ENCODE measurements at places on chromosomes 11 and 22.
A peak's percentile ranks its signal among the peaks of the same experiment; 100 is the strongest.

GRCh38 chr11:9071692-9072091 lies 19.7 kb downstream of the SCUBE2 start:
- DNase-seq: no peak

GRCh38 chr11:21534288-21534687 lies 658.6 kb upstream of the ANO5 start:
- no peak for DNase-seq

GRCh38 chr11:5689551-5689983 lies at the start of gene TRIM22:
Gene TRIM22 (plus strand): TSS chr11:5689790. CDS start chr11:5696233, 6,443 bp downstream.
- DNase-seq: peak; percentile 34

DNA sequence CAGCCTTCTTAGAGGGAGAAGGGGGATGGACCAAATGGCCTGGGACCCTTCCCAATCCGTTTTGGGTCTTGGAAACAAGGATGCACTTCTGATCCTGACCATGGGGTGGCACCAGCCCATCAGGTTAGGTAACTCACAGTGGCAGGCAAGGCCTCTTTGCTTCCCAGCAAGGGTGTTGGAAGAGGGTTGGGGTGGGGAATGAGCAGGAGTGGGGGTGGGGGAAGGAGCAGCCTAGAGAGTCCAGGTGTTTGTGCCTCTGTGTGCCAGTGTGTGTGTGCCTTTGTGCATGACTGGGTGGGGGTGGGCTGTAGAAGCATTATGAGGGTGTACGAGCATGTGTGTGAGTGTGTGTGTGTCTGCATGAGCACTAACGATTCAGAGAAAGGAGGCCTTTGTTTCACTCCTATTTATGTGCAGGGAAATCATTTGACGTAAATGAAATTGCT lies 213.1 kb downstream of the INSC start:
- DNase-seq: peak; percentile 3

DNA sequence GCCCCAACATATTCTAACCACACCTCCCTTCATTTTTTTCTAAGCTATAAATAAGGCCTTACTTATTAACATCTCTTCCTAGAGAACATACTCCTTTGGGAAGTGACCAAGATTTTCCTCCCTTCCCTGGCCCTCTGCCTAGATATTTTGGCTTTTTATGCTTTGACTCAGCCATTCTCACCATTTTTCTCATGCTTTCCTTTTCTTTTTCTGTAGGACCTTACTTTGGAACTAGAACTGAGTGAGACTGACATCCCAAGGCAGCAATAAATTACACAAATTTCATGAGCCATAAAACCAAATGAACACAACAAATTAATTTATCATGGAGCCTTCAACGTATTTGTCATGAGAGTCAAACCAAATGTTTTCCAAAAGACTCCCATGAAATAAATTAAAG lies 142.7 kb upstream of the CTSC start:
- DNase-seq: no peak

DNA sequence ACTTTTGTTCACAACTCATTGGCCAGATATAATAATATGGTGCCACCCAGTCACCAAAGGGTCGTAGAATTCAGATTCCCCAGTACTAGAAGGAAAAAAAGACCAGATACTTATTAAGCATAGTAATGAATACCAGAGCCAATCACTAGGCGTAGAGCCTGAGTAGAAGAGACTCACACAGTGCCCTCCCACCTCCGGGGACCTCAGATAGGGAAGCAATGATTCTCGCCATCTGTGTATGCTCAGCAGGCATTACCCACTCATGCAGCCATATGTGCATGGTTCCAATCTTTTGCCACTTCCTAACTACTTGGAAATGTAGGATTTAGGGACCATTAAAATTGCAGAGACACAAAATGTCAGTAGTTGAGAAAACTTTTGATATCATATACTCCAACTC lies 85.3 kb downstream of the C11orf87 start:
- no peak for DNase-seq

DNA sequence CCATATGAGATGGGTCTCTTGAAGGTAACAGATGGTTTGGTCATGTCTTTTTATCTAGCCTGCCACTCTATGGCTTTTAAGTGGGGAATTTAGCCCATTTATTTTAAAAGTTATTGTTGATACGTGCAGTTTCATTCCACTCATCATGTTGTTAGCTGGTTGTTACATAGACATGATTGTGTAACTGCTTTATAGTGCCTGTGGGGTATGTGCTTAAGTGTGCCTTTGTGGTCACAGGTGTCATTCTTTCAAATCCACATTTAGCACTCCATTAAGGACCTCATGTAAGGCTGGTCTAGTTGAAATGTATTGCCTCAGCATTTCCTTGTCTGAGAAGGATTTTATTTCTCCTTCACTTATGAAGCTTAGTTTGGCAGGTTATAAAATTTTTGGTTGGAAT lies 263.8 kb upstream of the LUZP2 start:
- no peak for DNase-seq

GRCh38 chr11:35286126-35286525 lies 133.2 kb downstream of the SLC1A2 start:
- no peak for DNase-seq

- DNase-seq: no peak
These were observed 26.1 kb upstream of the CLMP start for GRCh38 chr11:123221096-123221561.

- DNase-seq: no peak
These were observed 21.3 kb downstream of the ZBTB16 start for GRCh38 chr11:114080769-114081168.

DNA sequence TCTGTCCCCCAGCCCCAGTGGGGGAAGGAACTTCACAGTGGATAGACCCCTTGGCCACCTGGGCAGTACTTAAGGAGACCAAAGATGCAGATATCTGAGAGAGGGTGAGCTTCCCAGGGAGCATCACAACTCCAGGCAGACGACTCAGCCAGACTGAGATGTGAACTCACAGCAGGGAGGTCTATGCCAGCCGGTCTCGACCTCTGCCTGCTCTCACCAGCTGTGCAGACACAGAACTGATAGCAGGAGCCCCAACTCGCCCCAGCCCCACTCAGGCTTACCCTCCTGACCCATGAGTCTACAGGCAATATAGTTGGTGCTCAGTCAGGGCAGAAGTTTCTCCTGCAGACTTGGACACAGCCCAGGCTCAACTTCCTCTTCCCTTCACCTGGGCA lies 29.7 kb upstream of the ACCSL start:
- no peak for DNase-seq

DNA sequence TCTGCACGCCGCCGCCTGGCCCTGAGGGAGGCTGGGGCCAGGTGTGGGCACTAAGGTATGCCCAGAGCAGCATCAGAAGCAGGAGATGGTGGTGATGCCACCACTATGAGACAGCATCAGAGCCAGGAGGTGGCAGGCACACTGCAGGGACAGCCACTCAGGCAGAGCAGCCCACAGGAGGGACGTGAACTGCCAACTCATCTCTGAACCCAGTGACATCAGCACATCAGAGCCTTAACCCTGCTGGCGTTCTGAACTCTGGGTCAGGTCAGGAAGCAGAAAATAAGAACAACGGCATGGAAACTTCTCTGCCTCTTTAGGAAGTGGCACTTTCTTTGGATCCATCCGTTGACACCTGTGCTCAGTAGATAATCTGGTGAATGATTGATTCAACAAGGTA lies 14.7 kb upstream of the IFT27 start:
- no peak for DNase-seq

- no peak for DNase-seq
These were observed 77.0 kb downstream of the FAM83F start for GRCh38 chr22:40071720-40072119.

GRCh38 chr22:17087498-17088131 lies 2.8 kb downstream of the IL17RA start:
- no peak for DNase-seq

GRCh38 chr22:24948356-24949202 lies 2.1 kb upstream of the LHFPL7 start:
- no peak for DNase-seq

- no peak for DNase-seq
These were observed 497.3 kb downstream of the MIAT start for GRCh38 chr22:27154717-27155116.

- no peak for DNase-seq
These were observed 7.1 kb downstream of the ACAD8 start for GRCh38 chr11:134260503-134260902.

- DNase-seq: peak; percentile 44
These were observed at the start of gene SMIM38 for GRCh38 chr11:69155302-69156234. Gene SMIM38 (plus strand): TSS chr11:69155935. CDS start chr11:69157847, 1,912 bp downstream.

- DNase-seq: no peak
These were observed 2.3 kb upstream of the TMEM45B start for GRCh38 chr11:129813231-129813791.

- DNase-seq: no peak
These were observed 36.0 kb upstream of the PANX2 start for GRCh38 chr22:50134481-50134880.

DNA sequence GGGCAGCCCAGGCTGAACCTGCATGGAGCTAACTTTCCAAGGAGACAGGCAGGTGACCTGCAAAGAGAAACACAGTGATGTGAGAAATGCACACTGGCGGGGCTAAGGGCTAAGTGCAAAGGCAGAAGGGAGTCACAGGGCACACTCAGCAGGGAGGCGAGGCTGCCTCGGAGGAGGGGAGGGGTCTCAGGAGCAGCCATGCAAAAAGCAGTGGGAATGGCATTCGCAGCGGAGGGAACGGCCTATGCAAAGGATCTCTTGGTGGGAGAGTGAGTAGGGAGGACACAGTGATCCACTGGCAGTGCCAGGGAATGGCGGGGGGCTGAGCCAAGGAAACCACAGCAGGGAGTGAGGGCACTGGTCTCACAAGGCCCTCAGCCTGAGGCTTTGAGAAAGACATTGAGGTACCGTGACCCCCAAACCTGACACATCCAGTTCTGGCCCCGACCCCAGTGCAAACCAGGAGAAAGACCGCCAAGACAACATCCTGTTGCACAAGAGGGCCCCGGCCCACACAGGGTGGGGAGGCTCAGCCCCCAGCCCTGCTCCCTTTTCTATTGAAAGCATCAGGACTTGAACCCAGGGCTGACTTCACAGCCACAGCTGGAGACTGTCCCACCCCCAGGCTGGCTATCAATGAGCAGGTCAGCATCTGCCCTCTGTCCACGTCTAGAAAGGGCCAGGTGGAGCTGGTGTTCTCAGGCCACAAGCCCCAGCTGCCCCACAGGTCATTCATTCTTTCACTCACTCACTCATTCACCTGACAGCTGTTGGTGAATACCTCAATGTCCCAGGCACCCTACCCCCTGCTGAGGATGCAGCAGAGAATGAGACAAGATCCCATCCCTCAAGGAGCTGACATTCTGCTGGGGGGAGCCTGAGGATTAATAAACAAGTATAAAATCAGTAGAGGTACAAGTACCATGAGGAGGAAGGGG lies 50.7 kb downstream of the IGLL1 start:
- no peak for DNase-seq

GRCh38 chr22:50507421-50507990 lies at the start of gene LMF2:
Gene LMF2 (minus strand): TSS chr22:50507702. CDS start chr22:50507675, 27 bp downstream.
- peak; percentile 98 for DNase-seq

GRCh38 chr22:49099496-49100124 lies 728.1 kb downstream of the BRD1 start:
- no peak for DNase-seq

DNA sequence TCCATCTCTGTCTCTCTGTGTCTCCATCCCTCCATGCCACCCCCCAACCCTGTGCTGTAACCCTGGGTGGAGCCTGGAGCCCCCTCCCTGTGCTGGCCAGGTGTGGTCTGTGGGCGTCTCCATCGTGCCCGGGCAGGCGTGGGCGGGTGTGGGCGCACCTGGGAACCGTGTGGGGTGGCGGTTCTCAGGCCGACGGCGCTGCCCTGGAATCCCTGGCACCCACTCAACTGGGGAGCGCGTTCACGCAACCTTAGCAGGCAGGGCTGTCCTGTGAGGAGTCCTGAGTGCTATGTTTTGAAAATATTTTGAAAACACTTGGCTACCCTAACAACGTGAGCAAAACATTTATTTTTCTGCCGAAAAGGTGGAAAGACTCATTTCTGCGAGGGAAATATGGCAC lies 4.7 kb downstream of the TNNT3 start:
- no peak for DNase-seq

DNA sequence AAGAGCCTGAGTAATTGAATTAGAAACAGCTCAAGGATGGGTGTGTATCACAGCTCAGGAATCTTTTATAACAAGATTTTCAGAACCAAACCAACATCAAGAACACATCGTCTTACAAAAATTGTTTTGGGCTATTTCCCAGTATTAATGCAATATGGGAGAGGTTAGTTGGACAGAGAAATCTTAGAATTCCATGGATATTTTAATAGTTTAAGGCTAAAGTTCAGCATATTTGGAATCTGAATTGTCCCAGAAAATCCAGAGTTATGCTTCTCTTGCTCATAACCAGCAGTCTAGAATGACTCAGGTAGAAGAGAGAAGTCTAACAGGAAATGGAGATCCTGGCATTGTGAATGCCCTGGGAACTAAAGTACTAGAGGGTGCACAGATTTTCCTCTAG lies 74.6 kb downstream of the ADM start:
- no peak for DNase-seq

DNA sequence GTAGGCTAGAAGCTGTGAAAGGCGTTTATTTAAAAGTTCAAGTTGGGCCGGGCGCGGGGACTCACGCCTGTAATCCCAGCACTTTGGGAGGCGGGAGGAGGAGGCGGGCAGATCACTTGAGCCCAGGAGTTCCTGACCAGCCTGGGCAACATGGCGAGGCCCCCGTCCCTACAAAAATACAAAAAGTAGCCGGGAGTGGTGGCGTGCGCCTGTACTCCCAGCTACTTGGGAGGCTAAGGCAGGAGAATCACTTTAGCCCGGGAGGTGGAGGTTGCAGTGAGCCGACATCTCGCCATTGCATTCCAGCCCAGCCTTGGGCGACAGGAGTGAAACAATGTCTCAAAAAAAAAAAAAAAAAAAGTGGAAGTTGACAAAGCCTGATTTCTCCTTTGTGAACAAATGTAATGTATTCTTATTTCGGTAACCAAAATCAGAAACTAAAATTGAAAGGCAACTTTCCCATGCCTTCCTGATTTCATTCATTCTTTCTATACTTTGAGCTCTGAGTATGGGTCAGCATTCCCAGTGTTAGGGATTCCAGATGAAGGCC lies 825 bp downstream of the PTPMT1 start:
- DNase-seq: no peak

GRCh38 chr11:30987819-30988218 lies 381.7 kb downstream of the DCDC1 start:
- no peak for DNase-seq

- no peak for DNase-seq
These were observed 9.8 kb downstream of the MRPL48 start for GRCh38 chr11:73797457-73797856.

DNA sequence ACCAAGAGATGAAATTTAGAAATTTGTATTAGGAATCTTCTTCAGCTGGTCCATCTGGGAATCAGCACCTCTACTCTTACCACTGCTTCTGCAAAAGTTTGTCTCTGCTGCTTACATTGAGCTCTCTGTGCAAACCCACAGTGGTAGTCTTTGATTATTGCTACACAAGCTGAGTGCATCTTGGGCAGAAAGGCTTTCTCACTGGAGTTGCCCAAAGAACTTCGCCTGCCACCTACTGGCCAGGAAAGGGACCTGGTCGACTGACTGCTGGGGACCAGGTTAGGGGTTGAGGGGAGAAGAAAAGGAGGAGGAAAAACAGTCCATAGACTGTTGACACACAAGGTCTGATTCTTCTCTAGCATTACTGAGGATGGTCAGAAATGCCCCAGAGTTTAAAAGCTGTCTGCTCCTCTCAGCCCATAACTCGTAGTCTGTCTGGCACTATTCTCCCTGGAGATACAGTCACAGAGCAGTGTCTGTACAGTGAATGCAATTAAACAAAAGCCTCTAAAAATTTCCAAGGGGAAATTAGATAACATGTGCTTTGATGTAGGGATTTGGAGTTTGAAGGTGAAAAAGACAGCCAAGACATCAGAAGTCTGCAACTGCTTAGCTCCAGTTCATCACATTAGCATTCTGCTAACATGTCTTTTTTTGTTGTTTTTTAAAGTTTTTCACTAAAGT lies 215.0 kb upstream of the CTSC start:
- DNase-seq: peak; percentile 1

- DNase-seq: no peak
These were observed 40.5 kb upstream of the TPBGL start for GRCh38 chr11:75200051-75200450.

Measured in GM12892 (cell line).